ENCODE measurements at places on chromosomes 12 and 14. TPM values are rescaled to one million over a fixed set of nuclear protein-coding genes. Genes with fewer than 3 reads are reported as not detected.

Gene AKAP6
- 2.3 TPM for total RNA-seq

Gene GMFB
- total RNA-seq = 45.7 TPM

DNA sequence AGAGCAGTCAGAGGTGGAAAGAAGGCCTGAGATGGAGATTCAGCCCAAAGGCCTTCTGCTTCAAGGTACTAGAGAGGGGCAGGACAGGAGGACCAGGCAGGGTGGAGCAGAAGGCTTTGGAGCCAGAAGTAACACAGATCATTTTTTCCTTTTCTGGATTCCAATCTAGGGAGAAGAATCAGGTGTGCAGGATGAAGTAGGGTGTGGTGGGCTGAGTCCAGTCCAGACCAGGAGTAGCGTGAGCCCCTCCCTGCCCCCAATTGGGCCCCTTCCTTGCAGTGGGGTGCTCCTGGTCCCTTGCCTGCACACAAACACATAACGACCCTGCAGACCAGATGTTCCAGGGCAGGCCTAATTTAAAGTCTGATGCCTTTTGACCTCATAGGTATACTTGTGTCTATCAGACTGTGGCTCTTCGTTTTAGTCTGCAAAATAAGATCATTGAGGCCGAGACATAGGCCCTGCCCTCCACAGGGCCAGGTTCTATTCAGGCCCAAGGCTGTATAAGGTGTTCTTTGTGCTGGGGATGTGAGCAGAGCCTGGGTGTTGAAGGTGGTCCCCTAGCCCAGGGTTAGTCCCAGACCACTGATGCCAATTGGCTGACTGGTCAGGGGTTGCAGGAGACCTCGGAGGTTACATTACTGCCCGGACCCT, 1.0 kb upstream of the NYNRIN start:
- no peak for DNase-seq

GRCh38 chr14:96145116-96145864, 59.3 kb upstream of the BDKRB2 start:
- no peak for DNase-seq

DNA sequence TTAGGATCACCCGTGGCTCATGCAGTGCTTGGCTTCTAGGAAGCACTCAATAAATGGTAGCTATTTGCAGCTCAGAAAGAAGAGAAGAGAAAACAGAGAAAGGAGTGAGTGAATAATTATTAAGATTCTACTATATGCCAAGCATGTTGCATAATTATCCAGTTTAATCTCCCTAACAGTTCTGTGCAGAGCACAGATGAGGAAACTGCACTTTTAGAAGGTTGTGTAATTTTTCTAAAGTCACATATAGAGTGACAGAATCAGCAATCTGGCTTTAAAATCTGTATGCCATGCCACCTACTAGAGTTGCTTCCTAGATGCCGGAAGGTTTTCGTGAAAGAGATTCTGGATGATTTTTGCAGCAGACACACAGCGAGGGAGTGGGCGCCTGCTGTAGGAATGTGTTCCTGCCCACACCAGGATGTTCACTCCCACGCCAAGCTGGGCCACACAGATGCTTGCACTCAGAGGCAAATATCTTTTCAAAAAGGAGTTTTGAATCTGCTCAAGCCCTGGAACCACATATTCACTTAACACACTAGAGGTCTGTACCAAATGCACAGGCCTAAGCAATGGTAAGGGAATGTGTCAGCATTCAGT, 50.2 kb upstream of the SMCO2 start:
- DNase-seq = no peak

DNA sequence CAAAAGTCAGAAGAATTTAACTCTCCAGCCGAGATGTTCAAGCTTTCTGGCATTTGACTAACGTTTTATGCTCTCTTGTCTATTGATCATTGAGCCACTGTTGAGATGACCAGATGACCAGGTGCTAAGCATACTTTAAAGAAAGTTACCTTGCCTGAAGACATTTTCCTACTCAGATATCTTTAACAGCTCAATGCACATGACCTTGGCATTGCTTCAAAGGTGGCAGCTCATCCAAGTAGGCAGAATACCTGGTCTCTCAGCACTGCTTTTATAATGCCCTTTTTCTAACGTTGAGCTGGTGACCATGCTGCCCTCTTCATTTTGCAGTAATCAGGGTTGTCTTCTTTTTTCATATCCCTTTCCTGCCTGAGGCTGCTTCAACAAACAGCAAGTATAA, 358.1 kb downstream of the RAD51B start:
- no peak for DNase-seq

- peak; percentile 64 for DNase-seq
Measured at GRCh38 chr14:31038521-31039166, 12.5 kb upstream of the STRN3 start.

DNA sequence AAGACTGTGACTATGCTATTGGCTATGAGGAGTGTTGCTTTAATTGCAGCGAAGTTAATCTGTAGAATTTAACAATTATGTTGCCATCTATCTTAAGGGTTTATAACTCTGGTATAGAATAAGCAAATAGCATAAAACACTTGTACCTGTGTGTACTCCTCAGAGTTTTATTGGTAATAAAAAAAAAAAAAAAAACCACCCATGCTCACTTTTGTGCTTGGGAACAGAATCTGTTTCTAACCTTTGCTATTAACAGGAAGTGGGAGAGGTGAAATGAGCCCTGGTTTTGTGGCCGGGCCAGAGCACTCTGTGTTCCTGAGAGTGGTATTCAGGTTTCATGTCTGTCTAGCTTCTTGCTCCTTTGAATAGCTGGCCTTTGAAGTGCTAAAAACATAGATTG, 53.1 kb downstream of the PDE3A start:
- no peak for DNase-seq

DNA sequence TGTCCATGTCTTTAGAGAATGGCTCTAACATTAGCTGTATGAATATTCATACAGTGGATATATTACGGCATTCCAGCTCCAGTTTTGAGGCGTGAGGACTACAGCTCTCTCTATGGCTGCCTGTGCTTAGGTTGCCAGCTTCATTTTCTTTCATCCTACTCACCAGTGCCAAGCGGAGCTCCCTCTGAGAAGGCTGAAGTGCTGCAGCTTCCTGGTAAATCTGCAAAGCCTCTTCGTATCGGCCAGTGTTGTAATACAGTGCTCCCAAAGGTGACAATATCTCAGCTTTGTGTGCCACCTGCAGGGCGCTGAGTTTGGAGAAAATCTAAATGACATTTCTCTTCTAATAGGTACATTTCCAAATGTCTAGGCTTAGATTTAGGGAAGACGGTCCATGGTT, 19.8 kb upstream of the OVCH1 start:
- DNase-seq = no peak

DNA sequence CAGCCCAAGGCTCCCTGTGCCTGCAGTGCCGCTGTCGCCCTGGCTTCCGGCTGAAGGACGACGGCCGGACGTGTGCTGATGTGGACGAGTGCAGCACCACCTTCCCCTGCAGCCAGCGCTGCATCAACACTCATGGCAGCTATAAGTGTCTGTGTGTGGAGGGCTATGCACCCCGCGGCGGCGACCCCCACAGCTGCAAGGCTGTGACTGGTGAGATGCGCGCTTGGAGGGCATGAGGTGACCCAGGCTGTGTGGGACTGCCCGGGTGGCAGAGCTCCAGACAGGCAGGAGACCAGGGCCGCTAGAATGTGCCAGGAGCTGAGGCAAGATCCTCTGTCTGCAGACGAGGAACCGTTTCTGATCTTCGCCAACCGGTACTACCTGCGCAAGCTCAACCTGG, 19.6 kb upstream of the NXPH4 start:
- DNase-seq = no peak

DNA sequence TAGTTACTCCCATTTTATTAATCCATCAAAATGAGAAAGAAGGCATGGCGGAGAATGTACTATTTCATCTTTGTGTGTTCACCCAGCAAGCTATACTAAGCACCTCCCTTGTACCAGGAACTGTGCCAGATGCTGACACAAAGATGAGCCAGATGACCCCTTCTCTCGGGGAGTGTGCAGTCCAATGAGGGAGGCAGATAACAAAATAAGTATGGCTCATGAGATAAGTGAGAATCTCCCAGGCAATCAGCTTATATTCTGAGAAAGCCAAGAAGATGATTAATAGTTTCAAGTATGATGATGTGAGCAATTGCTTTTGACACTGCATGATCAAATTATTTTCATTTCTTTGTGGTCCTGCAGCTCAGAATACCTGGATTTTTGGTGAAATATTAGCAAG, 1.3 kb upstream of the TMEM233 start:
- DNase-seq = no peak

DNA sequence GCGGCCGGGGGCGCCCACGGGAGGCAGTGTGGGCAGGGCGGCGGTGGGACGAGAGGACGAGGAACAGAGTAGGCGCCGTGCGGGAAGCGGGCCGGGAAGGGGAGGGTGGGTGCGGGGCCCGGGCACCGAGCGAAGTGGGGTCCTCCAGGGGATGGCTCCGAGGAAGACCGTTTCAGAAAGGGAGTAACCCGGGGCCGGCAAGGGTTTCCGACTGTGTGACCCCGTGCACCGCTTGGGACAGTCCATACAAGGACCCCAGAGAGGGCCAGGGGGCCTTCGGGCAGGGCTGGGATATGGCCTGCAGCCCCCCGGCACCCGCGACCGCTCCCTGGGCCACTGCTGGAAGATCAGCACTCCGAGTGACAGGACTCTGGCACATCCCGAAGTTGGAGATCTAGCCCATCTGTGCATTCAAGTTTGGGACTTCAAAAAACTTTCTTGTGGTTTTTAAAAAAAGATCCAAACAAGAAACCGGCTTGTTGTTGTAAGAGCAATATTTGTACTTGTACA, 448 bp downstream of the TSPAN9 start:
- no peak for DNase-seq

DNA sequence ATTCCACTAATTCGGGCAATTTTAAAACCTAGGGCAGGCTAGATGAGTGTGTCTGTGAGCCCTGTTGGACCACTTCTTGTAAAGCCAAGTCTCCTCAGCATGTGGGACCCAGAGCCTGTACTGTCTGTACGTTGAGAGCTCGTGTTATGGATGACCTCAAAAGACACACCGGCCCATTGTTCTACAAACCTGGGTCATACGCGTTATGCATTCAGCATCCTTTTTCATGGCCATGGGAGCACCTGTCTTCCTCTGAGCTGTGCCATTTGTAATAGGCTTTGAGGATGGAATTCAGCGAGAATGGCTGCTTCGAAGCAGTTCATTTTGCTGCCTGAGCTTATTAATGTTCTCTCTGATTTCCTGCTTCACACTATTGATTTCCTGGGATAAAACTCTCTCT, 15.0 kb downstream of the WSCD2 start:
- no peak for DNase-seq

GRCh38 chr12:91574391-91574790, 391.8 kb upstream of the DCN start:
- no peak for DNase-seq
